Choroid plexus epithelial cell (primary cell): ENCODE measurements at places on chromosomes 3 and 15.

DNA sequence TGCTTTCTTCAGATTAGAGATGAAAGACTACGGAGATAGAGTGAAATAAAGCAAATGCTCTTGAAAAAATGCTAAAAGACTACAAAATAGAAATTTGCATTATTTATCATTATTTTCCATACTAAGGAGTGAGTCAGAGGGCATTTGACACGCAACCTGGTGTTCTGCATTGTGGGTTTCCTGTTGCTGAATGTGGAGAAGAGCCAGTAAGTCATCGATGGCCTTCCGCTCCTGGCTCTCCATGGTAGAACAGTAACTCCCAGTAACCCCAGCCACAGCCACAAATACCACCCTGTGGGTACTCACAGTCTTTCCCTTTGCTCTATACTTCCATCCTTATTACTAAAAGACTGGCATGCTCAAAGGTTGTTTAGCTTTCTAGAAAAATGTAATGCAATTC, 61.5 kb downstream of the CGGBP1 start:
- DNase-seq, result peak; percentile 72

DNA sequence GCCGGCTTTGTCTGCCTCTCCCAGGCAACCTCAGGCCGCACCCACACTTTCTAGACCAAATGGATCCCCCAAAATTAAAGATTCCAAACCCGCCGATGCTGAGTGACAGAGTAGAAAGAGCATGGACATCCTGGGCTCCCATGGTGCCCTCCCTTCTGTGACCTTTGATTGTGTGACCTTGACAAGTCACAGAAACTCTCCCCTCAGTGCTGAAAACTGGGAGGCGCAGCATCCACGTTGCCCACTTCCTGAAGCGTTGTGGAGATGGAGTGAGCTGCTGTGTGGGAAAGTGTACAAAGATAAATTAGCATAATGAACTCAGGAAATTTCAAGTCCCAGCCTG, 74.4 kb upstream of the MFGE8 start:
- DNase-seq, result no peak

- no peak for DNase-seq
Observed at GRCh38 chr15:61069394-61070075, 159.6 kb downstream of the RORA start.

GRCh38 chr3:37072892-37073291, 79.6 kb downstream of the MLH1 start:
- peak; percentile 96 for DNase-seq

DNA sequence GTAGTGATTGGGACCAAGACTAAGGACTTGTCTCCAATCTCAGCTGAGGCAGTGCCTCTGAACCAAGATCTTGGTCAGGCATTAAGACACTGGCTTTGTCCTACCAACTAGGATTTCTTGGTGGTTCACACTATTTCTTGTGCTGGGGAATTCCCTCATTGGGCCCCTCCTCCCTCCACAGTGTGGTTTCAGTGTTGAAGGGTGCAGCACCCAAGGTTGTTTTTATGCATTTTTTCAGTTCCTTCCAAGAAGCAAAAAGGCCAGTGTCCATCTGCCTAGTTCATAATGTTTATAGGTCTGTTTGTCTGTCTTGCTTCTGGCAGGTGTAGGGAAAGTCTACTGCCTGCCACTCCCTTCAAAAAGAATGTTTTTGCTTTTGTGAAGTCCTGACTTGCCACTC, 10.6 kb upstream of the ITPKA start:
- DNase-seq, result peak; percentile 61

DNA sequence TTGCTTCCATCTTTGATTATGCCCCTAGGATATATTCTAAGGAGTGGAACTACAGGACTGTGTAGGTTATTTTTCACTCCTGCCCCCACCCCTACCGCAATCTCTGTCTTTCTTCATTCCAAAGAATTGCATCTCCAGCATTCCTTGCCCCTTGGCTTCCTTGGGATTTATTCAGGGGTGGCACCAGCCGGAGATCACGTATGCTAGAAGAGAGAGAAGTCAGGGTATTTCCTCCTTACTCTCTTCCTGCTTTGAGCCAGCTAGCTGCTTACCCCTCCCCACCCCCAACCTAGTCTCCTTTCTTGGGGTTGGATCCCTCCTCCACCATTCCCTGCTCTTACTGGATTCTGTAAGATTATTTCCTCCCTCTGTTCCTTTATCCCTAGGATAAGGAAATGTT, 35.0 kb upstream of the DENND4A start:
- no peak for DNase-seq
